ENCODE measurements at places on chromosomes 11 and 22. TPM values are rescaled to one million over a fixed set of nuclear protein-coding genes. Genes with fewer than 3 reads are reported as not detected.

The FOLH1 gene
- not detected for total RNA-seq

The PGA4 gene
- 0.26 TPM for total RNA-seq

The SLC25A18 gene
- total RNA-seq = 0.85 TPM

The PANX3 gene
- total RNA-seq = not detected

The CRYBB3 gene
- total RNA-seq = 0.09 TPM

The MMP12 gene
- total RNA-seq = 0.08 TPM

The SLC7A4 gene
- total RNA-seq = not detected

The CDHR5 gene
- total RNA-seq = 0.09 TPM

The ST14 gene
- 0.04 TPM for total RNA-seq

The TNKS1BP1 gene
- total RNA-seq = 88.3 TPM

The OR4D10 gene
- total RNA-seq = not detected

The CATSPERZ gene
- total RNA-seq = 3.2 TPM

The MB gene
- 8.7 TPM for total RNA-seq

The CAPN5 gene
- total RNA-seq = 7.0 TPM

The HSD17B12 gene
- 65.4 TPM for total RNA-seq

The OR52E6 gene
- total RNA-seq = not detected

The VSIG2 gene
- 0.08 TPM for total RNA-seq

The OR51B2 gene
- not detected for total RNA-seq

The SLC22A9 gene
- total RNA-seq = not detected

The TRIM34 gene
- 2.6 TPM for total RNA-seq

The CARD16 gene
- 0.17 TPM for total RNA-seq

The TEX54 gene
- not detected for total RNA-seq

The HOATZ gene
- not detected for total RNA-seq

The TBRG1 gene
- 15.9 TPM for total RNA-seq

The RASD2 gene
- 0.66 TPM for total RNA-seq

The LINC01488 gene
- total RNA-seq = not detected

The DNAJB7 gene
- total RNA-seq = not detected

The OPCML gene
- not detected for total RNA-seq

Measured in A549 treated with AZD2906 at 1 μM for 4 hours (cell line).